Non-pigmented ciliary epithelial cell (primary cell): ENCODE measurements at places on chromosomes 11 and 22.

DNA sequence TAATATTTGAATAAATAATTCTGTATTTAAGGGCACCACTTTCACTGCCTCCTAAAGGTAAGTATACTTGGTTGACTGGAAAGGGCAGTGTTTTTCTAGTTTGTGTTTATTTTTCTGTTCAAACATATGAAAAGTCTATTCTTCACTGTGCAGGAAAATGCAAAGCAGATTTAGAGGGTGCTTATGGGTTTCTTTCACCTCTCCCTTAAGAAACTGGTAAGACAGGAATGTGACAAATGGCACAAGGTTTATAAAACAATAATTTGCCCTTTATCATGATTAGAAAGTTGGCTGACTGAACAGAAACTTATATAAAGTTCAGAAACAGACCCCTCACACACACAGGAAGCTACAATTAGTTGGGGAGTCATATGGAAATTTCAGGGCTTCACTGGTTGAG lies 60.6 kb downstream of the PLEKHA7 start:
- no peak for DNase-seq

- DNase-seq: no peak
Measured at GRCh38 chr11:67311556-67312082, 8.3 kb downstream of the SSH3 start.

- DNase-seq: no peak
Measured at GRCh38 chr11:48244804-48245203, at the start of gene OR4X2. Gene OR4X2, plus strand, starts transcription at chr11:48245104. Its CDS starts 0 bp downstream, at chr11:48245104.

GRCh38 chr11:110200241-110200640 lies 96.2 kb downstream of the RDX start:
- DNase-seq: peak; percentile 54

GRCh38 chr22:43312608-43313007 lies 30.6 kb downstream of the SCUBE1 start:
- no peak for DNase-seq

DNA sequence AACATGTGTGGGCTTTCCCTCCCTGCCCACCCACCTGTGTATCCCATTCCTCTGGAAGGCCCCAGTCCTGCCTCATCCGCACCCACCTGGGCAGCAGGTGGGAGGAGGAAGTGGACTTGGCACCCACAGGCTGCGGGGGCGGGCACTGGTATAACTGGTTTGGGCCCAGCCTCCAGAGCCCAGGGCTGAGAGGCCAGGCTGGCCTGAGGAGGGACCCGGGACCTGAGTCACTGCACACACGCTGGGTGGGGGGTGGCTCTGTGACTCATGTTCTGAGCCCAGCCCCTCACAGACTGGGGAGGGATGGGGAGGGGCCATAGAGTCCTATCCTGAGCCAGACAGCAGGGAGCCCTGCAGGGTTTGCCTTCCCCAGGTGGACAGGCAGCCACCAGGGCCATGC lies 16.7 kb downstream of the PHLDA2 start:
- no peak for DNase-seq

- no peak for DNase-seq
Measured at GRCh38 chr22:41775976-41776375, 24.5 kb upstream of the CCDC134 start.

DNA sequence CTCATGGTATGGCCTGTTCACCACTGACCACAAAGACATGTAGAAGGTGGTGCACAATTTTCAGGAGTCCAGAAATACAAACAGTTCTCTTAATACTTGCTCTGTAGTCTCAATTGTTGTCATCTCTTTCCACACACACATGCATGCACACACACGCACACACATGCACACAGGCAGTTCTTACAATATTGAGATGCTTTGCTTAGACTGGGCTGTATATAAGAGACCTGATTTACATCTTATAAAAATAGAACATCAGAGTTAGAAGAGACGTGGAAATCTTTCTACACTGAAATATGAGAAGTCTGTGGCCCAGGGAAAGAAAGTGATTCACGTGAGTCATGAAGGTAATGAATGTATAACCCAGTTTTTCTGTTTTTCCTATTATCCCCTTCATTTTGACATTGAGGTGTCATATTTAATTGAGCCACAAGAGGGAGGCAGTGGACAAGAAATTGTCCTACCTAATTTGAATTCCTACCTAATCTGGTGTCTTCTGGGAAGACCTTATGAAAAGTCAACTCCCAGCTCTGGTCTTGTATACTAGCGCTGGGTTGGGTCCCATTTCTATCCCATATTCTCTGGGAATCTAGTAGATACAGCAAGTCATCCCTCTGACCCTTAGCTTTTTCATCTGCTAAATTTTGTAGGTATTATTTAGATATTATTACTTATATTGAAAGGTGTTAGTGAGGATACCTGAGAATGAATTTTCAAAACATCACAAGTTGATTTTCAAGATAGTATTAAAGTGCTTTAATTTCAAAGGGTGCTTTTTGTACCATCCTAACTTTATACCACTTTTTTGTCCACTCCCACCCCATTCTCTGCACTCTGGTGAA lies 14.9 kb upstream of the MS4A4A start:
- DNase-seq: no peak

GRCh38 chr11:28547321-28547741 lies 439.1 kb downstream of the METTL15 start:
- no peak for DNase-seq

DNA sequence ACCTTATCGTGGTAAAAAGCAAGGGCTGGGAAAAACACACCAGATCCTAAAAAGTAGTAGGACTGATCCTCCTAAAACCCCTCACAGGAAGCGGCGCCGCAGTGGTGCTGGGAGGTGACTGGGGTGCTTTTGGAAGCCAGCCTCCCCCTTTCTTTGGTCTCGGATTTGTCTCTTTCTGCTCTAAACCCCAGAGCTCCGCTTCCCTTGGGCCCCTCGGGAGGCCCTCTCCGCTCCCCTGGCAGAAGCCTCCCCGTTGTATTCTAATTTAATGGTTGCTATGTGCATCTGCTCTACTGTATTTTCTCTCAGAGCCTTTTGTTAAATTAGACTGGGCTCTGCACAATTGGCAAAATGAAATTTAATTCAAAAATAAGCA lies 587.7 kb downstream of the OPCML start:
- no peak for DNase-seq

DNA sequence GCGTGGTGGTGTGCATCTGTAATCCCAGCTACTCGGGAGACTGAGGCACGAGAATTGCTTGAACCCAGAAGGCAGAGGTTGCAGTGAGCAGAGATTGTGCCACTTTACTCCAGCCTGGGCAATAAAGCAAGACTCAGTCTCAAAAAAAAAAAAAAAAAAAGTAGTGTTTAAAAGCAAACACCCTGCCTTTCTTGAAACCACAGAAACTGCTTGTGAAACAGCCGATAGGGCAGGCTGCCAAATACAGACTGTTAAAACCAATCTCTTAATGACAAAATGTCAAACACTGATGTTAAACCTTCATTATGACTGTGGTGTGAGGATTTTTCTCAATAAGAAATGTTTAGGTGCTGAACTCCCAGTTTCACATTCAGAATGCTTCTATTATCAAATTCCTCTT lies 27.3 kb downstream of the MARK2 start:
- peak; percentile 5 for DNase-seq

DNA sequence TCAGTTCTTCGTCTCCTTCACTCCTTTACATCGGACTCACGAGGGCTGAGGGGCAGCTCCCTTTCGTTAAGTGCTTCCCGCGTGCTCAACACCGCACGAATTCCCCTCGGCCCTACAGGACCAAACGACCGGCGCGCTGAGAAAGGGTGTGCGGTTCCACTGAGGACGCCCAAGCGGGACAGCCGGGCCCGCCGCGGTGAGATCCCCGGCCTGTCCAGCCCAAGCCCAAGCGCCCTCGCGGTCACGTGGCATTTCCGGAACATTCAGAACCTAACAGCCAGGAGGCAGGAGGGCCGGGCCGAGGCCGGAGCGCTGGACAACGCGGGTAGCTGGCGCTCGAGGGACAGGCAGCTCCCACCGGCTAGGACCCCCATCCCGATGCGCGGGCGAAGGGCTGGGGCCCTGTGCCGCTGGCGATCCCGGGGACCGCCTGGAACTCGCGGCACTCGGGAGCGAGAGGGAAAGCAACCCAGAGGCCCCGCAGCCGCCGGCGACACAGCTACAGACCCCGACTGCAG lies 737 bp upstream of the STIP1 start:
- DNase-seq: no peak

GRCh38 chr11:73374151-73374550 lies 2.0 kb upstream of the RELT start:
- DNase-seq: no peak

DNA sequence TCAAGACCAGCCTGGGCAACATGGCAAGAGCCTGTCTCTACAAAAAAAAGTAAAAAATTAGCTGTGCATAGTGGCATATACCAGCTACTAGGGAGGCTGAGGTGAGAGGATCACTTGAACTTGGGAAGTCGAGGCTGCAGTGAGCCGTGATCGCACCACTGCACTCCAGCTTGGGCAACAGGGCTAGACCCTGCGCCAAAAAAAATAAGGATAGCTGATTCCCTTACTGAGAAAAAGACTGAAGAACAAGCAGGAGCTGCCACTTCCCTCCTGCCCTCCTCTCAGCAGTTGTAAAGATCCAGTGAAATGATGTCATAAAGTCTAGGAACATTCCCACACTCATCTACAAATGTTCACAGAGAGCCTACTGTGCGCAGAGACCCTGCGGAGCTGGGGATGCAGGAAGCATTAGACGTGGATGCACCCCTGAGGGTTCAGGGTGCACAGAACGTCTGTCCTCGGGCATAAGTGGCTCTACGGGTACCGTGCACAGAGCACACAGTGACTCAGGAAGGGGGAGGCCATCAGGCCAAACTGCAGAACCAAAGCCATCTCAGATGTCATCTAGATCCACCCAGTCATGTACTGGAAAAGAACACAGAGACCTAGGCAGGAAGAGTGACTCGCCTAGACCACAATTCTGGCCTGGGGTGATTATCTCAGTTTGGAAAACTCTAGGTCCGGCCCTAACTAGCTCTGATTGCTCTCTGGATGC lies 11.7 kb downstream of the SEC14L2 start:
- DNase-seq: no peak

- DNase-seq: no peak
Measured at GRCh38 chr11:132578580-132578979, 953.7 kb downstream of the OPCML start.

DNA sequence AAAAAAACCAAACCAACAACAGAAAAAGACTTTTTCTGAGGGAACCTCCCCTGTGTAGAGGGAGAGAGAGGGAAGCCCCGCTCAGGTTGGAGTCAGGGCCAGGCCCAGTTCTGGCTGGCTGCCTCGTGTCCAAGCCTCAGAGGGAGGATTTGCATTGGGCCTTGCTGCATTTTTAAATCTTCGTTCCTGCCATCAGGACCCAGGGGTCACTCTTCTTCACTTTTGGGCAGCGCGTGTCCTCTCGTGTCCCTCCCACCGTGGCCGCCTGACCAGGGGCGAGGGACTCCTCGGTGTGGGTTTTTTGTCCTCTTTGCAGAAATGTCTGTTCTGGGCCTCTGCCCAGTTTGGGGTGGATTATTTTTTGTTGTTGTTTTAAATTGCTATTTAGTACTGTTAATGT lies 57.9 kb downstream of the LRRC74B start:
- DNase-seq: no peak

- no peak for DNase-seq
Measured at GRCh38 chr22:49849161-49850020, 4.3 kb upstream of the ZBED4 start.

GRCh38 chr22:17867160-17867785 lies 93.0 kb upstream of the BID start:
- DNase-seq: no peak

DNA sequence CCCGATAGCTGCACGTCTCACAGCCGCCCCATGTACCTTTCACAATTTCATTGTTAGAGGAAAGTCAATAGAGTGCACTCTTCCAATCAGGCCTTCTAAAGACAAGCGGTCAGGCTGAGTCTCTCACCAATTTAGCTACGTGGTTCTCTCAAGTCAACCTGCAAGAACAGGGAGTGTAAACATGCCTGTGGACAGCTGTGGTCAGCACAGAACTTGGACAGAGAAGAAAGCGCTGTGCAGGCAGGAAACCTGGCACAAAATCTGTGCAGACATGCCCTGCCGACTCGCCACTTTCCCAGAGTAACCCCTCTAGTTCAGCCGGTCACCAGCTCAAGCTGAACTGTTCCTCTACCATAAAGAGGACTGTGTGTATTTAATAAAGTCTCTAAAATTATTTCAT lies 39.5 kb downstream of the CHKA start:
- DNase-seq: no peak

GRCh38 chr22:35681454-35682052 lies 33.3 kb downstream of the APOL6 start:
- no peak for DNase-seq

GRCh38 chr11:72647882-72648281 lies 26.3 kb downstream of the PDE2A start:
- no peak for DNase-seq

GRCh38 chr22:17955590-17956379 lies 68.6 kb downstream of the MICAL3 start:
- DNase-seq: no peak

DNA sequence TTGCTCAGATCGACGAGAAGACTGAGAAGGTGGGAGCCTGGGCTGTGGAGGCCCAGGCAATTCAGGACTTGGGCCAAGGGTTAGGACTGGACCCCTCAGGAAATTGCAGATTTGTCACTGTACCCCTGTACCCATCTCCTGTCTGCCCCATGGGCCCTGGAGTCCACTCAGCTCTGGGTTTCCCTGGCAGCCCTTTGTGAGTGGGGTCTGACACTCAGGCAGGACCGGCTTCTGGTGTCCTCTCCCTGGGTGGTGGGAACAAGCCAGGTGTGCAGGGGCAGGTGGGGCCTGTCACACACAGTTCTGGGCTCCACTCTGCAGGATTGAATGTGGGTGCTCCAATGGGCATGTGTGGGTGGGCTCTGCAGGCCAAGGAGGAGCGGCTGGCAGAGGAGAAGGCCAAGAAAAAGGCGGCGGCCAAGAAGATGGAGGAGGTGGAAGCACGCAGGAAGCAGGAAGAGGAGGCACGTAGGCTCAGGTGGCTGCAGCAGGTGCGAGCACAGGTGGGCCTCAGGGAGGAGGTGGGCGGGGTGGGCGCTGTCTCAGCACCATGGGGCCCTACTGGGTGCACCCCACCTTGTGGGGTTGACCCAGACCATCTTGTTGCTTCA lies 21.6 kb downstream of the INCENP start:
- DNase-seq: no peak

DNA sequence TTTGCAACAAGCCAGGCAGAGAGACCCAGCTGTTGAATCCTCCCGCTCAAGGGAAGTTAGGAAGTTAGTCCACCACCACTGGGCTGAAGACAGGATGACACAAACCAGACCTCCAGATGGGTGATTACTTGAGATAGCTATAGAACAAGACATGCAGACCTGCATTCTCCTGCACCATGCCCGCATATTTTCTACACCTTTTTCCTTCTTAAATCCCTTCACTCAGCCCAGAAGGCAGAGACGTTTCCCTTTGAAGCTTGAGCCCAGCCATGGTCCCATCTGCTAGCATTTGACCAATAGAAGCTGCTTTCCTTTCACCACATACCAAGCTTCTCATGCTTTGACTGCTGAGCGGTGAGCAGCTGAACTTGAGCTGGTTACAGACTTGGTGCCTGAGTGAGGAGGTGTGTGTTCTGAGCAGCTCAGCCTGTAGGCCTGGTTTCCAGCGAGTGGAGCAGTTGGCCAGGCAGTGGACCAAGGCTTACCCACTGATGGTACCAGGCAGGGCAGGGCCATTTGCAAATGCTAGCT lies 29.2 kb upstream of the CBX6 start:
- DNase-seq: no peak
